ENCODE measurements at places on chromosomes 7 and 10.
A peak's percentile ranks its signal among the peaks of the same experiment; 100 is the strongest.

DNA sequence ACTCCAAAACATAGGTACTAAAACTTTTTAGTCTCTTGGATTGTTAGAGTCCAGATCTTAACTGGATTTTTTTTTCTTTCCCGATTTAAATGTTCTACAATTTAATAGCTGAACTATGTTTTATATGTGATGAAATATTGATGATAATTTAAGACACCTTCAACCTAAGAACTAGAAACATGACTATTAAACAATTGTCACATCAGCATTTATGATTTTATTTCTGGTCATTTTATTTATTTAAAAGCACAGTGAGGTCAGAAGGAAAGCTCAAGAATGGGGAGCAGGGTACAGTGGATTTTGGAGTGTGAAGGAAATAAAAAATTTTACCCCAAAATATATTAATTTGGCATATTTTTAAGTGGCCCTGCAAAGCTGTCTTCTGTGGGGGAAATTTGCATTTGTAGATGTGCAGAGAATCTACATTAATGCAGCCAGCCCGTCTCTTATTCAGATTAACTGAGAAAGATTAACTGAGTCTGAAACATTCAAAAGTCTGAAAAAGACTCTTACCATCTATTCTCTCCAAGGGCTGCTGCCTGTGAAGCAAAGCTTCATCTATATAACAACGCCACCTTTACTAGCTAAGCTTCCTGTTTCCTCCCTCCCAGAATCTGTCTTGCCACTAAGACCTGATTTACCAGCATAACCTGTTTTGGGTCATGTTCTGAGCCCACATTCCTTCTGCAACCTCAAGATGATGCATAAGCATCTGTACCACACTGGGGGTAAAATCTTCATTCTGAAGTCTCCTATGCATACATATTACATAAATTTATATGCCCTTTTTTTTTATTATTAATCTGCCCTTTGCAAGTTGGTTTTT is 86.4 kb downstream of the TMEM106B start:
- DNase-seq: no peak

GRCh38 chr10:98323221-98324164 is 55.5 kb upstream of the LOXL4 start:
- DNase-seq: peak; percentile 94

- no peak for DNase-seq
Observed at GRCh38 chr10:95818010-95818409, 62.0 kb downstream of the ENTPD1 start.

DNA sequence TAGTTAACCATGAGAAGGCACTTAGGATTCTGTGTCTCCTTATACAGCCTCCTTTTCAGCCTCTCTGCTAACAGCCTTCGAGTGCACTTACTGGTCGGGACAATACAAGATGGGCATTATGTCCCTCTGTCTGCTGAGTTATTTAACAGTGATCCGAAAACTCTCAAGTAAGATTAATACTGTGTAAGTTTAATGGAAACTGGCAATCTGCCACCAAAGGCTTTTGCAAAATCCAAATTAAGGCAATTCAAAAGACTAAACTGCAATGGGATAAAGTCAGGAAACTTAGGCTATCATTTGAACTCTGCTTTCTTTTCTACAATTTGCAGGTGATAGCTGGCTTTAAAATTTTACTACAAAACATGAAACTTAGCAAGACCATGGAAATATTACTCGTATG is 477.8 kb downstream of the TFEC start:
- no peak for DNase-seq

- peak; percentile 92 for DNase-seq
Observed at GRCh38 chr10:126199221-126199998, 188.9 kb downstream of the ADAM12 start.

GRCh38 chr10:14549496-14549895 is 218.8 kb upstream of the FRMD4A start:
- DNase-seq: peak; percentile 91

DNA sequence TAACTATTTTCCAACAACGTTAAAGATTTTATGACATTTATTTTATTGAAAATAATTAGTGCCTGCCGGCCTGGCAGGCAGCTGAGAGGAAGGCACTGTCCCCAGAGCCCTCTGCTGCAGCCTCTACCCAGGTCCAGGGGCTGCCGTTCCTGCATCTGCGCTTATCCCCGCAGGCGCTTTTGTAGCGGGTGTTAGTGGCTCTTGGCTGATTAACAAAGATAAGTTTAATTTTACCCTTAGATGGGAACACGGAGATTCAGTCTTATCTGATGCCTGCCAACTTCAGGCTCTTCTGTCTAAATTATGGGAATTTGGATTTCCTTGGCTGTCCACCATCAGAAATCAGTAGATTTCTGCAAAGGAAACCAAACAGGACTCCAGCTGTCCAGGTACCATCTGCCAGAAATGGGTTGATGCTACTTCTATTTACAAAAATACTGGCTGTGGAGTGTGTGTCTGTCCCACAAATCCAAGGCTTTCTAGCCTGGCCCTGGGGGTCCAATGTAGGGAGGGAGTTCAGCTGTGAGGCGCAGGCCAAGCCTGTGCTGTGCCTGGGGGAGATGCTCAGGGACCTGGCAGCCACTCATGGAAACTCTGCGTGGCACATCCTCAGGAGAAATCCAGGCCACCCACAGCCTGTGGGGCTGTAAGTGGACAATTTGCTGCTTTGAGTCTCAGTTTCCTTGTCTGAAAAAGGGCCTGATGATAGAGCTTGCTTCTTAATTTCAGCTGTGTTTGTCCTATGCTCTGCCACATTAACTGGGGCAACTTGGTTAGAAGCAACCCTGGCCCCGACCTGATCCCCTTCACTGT is 62.0 kb upstream of the IGFBP3 start:
- no peak for DNase-seq

All from osteoblast (primary cell).